ENCODE measurements at places on chromosomes 2 and 18. TPM values are rescaled to one million over a fixed set of nuclear protein-coding genes. Genes with fewer than 3 reads are reported as not detected.

C2orf81 gene
- total RNA-seq = 3.6 TPM

CAB39 gene
- 64.7 TPM for total RNA-seq

IL1RN gene
- 0.54 TPM for total RNA-seq

INO80C gene
- total RNA-seq = 27.3 TPM

HES6 gene
- 7.0 TPM for total RNA-seq

RAX gene
- total RNA-seq = not detected

IL1RL1 gene
- 1.3 TPM for total RNA-seq

EVX2 gene
- total RNA-seq = not detected

CYP26B1 gene
- total RNA-seq = 17.1 TPM
